Activated CD4-positive, alpha-beta T cell treated with anti-CD3 and anti-CD28 coated beads for 24 hours (primary cell): ENCODE measurements at places on chromosomes 1 and 21.

DNA sequence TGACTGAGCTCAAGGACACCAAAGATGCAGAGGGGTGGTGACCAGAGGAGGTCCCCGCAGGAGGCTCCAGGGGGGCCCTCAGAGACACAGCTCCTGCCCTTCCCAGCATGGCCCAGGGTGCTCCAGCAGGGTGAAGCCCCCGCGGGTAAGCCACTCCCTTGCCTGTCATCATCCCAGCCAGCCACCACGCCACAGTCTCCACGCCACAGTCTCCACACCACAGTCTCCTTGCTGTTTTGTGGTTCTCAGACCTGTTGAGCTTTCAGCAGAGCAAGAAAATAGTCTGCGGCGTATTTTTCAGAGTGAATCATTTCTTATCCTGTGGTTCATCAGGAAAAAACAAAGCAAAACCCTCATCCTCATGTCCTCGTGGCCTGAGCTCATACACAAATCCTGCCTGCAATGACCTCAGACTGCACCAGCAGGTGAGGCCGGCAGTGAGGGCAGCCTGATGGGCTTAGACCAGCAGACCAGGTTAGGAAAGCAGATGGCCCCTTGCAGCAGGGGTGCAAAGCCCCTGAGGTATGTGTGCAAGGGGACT, 25.7 kb upstream of the ABCG1 start:
- no peak for DNase-seq

DNA sequence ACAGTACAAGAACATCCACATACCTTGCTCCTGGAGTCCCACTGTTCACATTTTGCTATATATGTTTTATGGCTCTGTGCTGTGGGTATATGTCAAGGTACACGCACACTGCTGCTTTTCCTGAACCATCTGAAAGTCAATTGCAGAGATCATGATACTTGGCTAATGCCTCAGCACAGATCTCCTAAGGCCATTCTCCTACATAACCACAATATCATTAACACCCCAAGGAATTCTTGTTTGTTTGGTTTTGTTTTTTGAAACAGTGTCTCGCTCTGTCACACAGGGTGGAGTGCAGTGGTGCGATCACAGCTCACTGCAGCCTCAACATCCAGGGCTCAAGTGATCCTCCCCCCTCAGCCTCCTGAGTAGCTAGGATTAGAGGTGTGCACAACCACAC, 16.0 kb downstream of the CTNNBIP1 start:
- no peak for DNase-seq

DNA sequence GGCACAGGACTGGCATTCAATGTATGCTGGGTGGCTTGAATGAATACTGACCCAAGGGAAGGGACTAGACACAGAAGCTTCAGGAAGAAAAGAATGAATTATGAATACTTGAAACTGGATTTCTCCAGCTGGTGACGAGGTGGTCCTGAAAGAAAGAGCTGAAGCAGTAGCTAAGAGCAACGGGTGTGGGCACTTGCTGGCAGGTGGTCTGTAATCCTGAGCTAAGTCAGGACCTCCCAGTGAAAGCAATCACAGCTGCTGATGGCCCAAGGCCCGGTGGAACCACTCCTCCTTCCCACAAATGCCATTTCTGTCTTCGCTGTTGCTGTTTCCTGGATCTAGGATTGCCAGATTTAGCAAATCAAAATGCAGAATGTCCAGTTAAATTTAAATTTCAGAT, 47.0 kb downstream of the NEK2 start:
- no peak for DNase-seq

DNA sequence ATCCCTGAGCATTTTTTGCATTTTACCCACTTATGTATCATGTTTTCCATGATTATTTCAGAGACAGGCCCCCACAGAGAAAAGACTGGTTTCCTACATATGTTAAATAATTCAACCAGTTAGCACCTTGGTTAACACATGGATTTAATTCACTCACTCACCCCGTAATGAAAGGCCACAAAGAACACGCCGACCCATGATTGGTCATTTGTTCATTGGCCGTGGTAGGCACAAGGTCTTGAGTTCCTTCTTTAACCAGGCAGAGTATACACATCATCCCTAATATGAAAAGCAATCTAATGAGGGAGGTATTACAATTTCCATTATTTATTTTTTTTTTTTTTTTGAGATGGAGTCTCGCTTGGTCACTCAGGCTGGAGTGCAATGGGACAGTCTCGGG, 50.6 kb downstream of the RPS6KA1 start:
- no peak for DNase-seq

DNA sequence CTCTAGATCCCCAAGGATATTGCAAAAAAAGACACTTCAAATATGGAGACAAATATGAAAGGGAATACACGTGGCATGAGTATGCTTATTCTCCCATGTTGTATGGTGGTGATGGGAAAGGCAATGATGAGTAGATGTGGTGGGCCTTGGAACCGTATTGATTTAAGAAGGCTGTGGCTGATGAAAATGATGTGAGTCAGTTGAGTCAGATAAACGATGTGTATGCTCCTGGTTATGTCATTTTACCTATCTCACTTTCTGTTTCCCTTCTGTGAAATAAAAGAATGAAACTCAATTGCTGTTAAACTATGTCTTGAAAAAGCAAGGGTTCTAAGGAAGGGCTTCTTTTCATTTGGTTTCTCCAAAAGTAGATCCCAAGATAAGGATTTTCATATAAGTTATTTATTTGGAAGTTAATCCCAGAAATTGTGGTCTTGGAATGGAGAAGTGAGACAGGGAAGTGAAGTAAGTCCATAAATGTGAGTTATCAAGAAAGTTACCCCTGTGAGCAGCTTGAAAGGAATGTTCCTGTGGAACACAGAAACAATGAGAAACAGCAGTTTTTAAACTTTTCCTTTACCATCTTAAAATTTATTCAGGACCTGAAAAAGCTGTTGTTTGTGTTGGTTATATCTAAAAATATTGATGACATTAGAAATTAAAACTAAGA, 292.0 kb downstream of the DUSP10 start:
- no peak for DNase-seq
